ENCODE measurements at places on chromosomes 7 and 10. TPM values are rescaled to one million over a fixed set of nuclear protein-coding genes. Genes with fewer than 3 reads are reported as not detected.

The PRKCQ gene
- total RNA-seq: 65.4 TPM

The THAP5 gene
- 24.8 TPM for total RNA-seq

The PNLIPRP3 gene
- total RNA-seq: not detected

The NUTM2D gene
- 2.6 TPM for total RNA-seq

The SPDYE8 gene
- total RNA-seq: not detected

The GPR26 gene
- total RNA-seq: not detected

The DNA2 gene
- 29.2 TPM for total RNA-seq

The DLX5 gene
- not detected for total RNA-seq

The FAM180A gene
- total RNA-seq: not detected

The ITGB1 gene
- total RNA-seq: 60.1 TPM

The NEUROG3 gene
- not detected for total RNA-seq

The TMEM229A gene
- total RNA-seq: not detected

The ANKRD22 gene
- 0.86 TPM for total RNA-seq

The NOLC1 gene
- 75.2 TPM for total RNA-seq

The SYT15 gene
- 0.75 TPM for total RNA-seq

The BICC1 gene
- total RNA-seq: not detected

The RET gene
- 0.35 TPM for total RNA-seq

The HMX3 gene
- not detected for total RNA-seq

The IFIT1 gene
- 2.9 TPM for total RNA-seq

The SEMA3C gene
- total RNA-seq: not detected

The MRLN gene
- not detected for total RNA-seq

The HABP2 gene
- not detected for total RNA-seq

The AMPH gene
- not detected for total RNA-seq

The SLC26A5 gene
- total RNA-seq: not detected

The CDC14C gene
- not detected for total RNA-seq

The TCF7L2 gene
- 0.29 TPM for total RNA-seq

The SEMA3A gene
- total RNA-seq: 1.8 TPM

The CCL24 gene
- total RNA-seq: not detected

The CFTR gene
- total RNA-seq: not detected

The RBM20 gene
- 0.05 TPM for total RNA-seq

The TWIST1 gene
- 0.14 TPM for total RNA-seq

The GOLGA7B gene
- total RNA-seq: 13.9 TPM

The PKD2L1 gene
- not detected for total RNA-seq

The MKI67 gene
- total RNA-seq: 229 TPM

The RADIL gene
- total RNA-seq: 0.53 TPM
